ENCODE measurements at places on chromosomes 4 and X.
A peak's percentile ranks its signal among the peaks of the same experiment; 100 is the strongest.

DNA sequence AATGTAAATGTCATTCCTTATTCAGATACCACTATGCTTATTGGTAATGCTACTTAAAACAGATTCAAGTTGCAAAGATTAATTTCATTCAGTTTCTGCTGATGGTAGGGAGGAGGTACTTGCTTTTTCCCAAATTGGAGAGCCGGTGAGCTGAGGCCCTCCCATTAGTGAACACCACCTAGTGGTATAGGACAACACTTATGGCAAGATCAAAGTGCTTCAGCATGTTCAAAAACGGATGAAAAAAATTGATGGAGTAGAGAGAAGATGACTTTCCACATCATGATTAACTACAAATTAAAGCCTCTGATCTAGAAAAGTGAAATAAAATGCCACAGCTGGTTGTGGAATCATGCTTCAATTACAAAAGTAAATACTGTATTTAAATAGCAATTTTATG is 112.9 kb downstream of the MBNL3 start:
- DNase-seq, result no peak

GRCh38 chr4:104015680-104016079 is 295.9 kb upstream of the TACR3 start:
- no peak for DNase-seq

- DNase-seq, result no peak
These were observed 33.8 kb upstream of the ARMCX2 start for GRCh38 chrX:101693476-101693875.

DNA sequence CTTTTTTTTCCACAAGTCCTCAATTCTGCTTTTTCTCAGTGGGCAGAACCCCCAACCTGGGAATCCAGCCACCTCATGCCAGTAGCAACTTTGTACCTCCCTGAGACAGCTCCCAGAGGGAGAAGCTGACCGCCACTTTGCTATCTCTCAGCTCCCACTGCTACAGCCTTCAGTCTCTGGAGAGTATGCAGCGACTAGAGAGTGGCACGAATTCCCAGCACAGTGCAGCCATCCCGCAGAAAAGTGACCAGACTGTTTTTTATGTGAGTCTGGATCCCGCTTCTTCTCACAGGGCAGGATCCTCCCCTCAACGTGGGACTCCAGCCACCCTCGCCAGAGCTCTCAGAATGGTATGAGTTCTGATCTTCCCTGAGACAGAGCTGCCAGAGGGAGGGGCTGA is 1234.6 kb downstream of the FAM133A start:
- no peak for DNase-seq

DNA sequence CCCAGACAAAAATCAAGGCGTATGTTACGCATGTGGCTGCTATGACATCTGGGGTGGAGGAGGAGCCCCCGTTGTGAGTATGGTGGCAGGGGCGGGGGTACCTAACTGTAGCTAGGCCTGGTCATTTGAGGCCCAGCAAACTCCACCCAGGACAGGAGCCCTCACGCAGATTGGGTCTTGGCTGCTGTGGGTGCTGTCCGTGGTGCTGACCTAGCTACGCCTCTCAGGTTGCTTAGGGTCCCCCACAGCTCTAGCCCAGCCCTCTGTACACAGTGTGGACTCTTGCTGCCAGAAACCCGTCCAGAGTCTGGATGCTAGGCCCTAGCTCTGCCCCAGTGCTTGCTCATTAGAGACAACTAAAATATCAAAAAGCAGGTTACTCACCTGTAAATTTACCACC is 146.7 kb upstream of the PSAPL1 start:
- DNase-seq, result no peak

- DNase-seq, result no peak
These were observed 22.1 kb downstream of the LIMCH1 start for GRCh38 chr4:41559940-41560516.

- no peak for DNase-seq
These were observed 56.1 kb downstream of the LUZP4 start for GRCh38 chrX:115345615-115346014.

GRCh38 chr4:39429476-39430334 is 23.0 kb downstream of the KLB start:
- no peak for DNase-seq

GRCh38 chr4:134320048-134320447 is 118.5 kb upstream of the PABPC4L start:
- DNase-seq, result no peak

DNA sequence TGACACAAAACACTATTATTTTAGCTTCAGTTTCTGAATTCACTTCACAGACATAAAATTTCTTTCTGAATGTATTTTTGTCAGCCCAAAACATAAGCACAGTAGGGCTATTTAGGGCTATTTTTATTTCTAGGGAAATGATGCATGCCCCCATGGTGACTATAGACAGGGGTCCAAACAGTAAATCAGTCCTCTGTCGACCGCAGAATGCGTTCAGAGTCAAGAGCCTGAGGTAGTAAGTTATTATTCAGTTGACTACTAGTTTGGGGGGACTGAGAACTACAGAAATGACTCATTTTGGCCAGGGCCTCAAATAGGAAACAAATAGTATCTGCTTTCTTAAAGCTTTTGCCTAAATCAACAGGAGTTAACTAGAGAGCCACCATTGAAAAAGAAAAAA is 414.4 kb downstream of the AFF2 start:
- DNase-seq, result no peak

DNA sequence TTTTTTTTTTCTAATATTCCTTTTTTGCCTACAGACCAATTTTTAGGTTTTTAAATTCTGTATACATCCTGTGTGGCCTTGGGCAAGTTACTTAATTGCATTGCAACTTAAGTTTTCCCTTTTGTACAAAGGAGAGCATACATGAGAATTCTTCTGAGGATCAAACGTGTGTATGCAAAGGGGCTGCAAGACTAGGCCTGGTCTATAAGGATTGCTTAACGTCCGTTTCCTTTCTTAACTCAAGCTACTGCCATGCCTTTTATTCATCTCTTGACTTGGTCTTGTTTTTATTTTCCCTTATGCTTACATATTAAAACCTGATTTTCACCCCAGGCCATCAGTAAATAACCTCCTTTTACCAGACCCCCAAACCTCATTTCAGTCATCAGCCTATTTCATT is 13.6 kb downstream of the RBPJ start:
- no peak for DNase-seq

GRCh38 chrX:119067023-119067739 is 5.6 kb upstream of the CT47C1 start:
- DNase-seq, result peak; percentile 1

DNA sequence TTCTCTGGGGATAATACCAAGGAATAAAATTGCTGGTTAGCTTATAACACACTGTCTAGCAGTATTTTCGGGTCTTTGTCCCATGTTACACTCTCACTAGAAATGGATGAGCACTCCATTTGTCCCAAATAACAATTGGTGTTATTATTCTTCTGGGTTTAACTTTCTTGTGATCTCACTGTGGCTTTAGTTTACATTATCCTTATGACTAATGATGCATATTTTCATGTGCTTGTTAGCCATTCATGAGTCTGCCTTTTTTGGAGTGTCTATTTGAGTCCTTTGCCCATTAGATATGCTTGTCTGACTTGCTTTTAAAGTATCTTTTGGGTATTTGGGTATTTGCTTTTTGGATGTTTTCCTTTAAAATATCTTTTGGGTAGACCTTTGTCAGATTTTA is 372.9 kb upstream of the TENM3 start:
- no peak for DNase-seq

DNA sequence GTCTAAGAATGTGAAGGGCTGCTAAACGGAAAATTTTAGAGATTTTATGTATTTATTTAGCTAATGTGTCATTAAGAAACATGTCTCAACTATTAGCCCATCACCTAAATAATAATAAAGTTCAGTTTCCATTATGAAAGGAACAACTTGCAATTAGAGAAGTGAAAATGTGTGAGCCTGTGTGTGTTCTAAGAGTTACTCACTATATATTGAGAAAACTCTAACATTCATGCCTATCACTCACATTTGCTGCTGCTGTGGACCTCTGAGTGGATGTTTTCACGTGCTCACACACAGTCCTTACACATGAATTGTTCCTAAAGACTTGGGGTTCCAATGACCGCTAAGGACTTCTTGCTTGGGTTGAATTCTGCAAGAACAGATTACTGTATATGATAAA is 364.0 kb downstream of the TMA16 start:
- no peak for DNase-seq

DNA sequence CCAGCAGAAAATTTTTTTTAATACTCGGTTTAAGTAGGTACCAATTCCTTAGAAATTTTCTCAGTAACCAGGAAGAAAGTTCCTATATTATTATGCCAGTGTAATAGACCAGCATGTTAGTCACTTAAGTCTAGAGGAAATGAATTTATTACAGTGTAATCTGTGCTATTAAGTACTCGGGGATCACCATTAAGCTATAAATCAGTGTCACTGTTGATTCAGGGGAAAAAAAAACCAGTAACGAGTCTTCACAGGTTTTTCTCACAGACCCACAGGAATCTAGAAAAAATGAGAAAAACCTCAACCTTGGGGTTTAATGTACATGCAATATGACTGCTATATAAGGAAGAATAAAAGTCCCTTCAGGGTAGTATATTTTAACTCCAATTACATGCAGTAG is 138.3 kb upstream of the IL1RAPL2 start:
- no peak for DNase-seq

- DNase-seq, result no peak
These were observed 11.5 kb downstream of the STK26 start for GRCh38 chrX:132034648-132035047.

DNA sequence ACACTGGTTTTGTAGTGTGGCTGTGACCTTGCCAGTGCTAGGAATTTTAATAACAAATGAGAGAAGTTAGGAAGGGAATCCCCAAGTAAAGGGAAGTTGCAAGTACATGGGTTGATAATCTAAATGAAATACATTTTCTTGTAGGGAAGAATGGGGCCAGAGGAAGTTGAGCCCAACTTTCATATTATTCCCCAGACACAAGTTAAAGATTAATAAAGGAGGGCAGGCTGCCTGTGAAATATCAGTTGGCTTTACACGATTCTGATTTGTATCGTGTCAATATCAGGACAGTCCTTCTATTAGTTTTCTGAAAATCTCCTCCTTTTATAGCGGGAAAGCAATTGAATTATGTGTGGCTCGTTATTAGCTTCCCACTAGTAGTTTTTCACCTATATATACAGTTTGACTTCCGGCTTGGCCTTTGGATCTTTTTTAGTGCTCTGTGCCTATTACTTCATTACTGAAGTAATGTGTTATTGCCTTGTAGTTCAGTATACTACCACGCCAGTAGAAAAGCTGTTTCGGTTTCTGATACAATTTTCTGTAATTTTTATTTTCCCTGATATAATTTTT is 1.7 kb downstream of the PDLIM5 start:
- DNase-seq, result no peak

DNA sequence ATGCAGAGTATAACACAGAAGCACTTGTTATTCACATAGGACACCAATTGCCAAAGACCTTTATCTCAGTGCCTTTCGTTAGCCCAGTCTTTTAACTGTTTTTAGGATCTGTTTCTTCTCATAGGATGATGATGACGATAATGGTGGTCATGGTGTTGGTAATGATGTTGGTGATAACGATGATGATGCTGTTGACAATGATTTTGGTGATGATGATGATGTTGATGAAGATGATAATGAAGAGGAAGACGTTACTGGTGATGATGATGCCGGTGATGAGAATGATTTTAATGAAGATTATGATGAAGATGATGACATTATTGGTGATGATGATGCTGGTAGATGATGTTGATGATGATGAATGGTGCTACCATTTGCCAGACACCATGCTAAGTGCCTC is 29.8 kb downstream of the LDB2 start:
- no peak for DNase-seq

DNA sequence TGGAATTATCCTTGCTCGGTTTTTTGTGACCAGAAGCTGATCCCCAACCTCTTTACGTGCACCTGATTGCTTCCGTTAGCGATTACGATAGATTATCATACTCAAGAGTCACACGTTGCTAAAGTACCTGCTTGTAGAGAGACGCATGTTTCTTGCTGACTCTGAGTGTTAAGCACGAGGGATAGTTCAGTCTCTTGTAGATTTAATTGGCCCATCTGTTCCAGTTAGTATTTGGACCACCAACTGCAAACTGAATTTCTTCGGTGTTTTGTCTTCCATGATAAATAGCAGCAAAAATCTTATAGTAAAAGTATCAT is 516 bp upstream of the COX18 start:
- DNase-seq, result no peak

- DNase-seq, result no peak
These were observed 17.6 kb downstream of the LNX1 start for GRCh38 chr4:53573696-53574095.

GRCh38 chr4:86974551-86974994 is 39.8 kb downstream of the AFF1 start:
- no peak for DNase-seq

GRCh38 chr4:158856852-158857251 is 88.0 kb downstream of the FNIP2 start:
- DNase-seq, result no peak

GRCh38 chrX:69501429-69501828 is 2.7 kb upstream of the NALF2 start:
- no peak for DNase-seq

DNA sequence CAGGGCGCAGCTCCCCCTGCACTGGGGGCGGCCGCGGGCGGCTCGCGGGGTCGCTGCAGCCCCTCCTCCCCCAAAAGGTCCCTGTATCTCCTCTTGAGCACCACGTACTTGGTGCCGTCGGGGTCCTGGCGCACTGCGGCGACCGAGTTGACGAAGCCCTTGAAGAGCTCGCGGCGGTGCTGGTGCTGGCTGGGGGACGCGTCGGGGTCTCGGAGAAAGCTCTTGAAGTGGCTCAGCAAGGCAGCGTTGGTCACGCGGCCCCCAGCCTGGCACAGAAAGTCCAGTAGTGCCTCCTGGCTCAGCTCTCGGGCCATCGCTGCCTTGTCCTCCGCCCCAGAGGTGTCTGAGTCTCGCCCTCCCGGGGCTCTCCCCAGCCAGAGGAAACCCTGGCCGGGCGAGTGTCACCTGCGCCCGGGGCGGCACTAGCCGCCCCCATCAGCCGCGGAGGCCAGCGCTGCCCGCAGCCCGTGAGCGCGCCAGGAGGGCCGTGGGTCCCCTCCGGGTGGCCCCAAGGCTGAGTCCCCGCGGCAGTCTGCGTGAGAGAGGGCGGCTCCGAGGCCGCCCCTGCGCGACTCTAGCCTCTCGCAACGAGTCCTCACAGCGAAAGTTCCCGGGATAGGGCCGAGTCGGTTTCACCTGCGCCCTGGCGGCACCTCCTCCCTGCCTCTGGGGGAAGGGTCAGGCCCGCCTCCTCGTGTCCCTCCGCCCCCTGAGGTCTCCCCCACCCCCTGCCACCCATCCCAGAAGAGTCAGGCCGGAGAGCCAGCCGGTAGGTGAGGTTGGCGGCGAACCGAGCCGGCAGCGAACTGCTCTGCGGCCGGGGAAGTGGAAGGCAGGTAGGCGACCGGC is at the start of gene SOWAHB:
Gene SOWAHB (minus strand): TSS at position 609 of the 849 bp plus-strand sequence. CDS start 295 bp downstream, at position 314.
- no peak for DNase-seq

All from stimulated activated CD4-positive, alpha-beta T cell treated with anti-CD3 and anti-CD28 coated beads, TNF-alpha, amount 100 ng/mL, for 4 hours (primary cell).